ENCODE measurements at places on chromosomes 1 and 21.

DNA sequence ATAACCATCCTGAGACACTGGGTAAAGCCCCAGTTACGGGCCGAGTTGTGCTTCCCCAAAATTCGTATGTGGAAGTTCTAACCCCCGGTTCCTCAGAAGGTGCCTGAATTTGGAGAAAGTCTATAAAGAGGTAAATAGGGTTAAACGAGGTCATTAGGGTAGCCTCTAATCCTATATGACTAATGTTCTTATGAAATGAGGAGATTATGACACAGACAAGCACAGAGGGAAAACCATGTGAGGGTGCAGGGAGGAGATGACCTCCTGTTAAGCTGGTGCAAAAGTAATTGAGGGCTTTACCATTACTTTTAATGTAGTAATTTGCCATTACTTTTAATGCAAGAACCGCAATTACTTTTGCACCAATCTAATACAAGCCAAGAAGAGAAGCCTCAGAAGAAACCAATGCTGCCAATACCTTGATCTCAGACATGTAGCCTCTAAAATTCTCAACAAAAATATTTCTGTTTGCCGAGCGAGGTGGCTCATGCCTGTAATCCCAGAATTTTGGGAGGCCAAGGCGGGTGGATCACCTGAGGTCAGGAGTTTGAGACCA is 260.8 kb downstream of the GPATCH2 start:
- DNase-seq, result no peak

- DNase-seq, result no peak
These were observed 4.5 kb upstream of the IL10RB start for GRCh38 chr21:33261635-33262034.

- DNase-seq, result no peak
These were observed 216.9 kb downstream of the MATN1 start for GRCh38 chr1:30506291-30507015.

DNA sequence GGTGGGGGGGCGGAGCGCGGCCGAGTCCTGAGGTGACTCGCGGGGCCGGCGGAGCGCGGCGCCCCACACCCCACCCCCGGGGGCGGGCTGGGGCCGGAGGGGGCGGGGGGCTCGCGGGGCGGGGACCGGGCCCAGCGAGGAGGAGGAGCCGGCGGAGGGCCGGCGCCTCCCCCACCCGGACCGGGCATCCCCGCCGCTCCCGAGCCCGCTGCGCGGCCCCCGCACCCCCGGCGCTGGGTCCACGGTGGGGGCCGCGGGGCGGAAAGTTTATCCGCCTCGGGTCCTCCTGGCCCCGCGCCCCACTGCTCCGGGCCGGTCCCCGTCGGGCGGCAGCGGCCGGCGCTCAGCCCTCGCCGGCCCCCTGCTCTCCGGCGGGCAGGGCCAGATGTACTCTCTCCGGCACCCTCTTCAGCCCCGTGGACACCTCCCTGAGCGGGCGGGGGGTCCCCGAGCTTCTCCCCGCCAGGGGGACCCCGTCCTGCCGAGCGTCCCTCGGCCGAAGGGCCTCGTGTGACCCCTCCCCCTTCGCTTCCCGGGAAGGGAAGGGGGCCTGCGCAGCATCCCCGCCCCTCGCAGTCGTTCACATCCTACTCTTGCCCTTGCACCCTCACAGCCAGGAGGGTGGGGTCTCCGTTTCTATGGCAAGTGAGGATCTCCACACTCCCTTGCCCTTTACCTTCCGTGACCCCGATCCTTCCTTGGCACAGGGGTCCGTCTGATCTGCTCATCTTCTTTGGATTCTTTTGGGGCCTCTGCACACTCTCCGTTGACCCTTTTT is 663 bp downstream of the CAMTA1 start:
- DNase-seq, result no peak

GRCh38 chr1:193415256-193415655 is 228.8 kb upstream of the B3GALT2 start:
- no peak for DNase-seq

DNA sequence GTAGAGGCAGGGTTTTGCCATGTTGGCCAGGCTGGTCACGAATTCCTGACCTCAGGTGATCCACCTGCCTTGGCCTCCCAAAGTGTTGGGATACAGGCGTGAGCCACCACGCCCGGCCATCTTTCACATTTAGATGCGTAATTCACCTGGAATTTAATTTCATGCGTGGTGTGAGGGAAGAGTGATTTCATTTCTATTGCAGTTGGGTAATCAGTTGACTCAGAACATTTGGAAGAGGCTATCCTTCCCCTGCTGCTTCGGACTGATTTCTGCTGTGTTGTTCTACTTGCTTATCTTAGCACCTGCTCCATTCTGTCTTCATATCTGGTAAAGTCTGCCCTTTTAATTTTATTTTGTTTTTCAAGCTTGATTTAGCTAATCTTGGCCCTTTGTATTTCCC is 19.1 kb downstream of the DIP2A start:
- no peak for DNase-seq

- DNase-seq, result no peak
These were observed 27.2 kb downstream of the ETNK2 start for GRCh38 chr1:204124639-204125038.

- no peak for DNase-seq
These were observed 37.7 kb downstream of the COQ8A start for GRCh38 chr1:226977643-226978431.

DNA sequence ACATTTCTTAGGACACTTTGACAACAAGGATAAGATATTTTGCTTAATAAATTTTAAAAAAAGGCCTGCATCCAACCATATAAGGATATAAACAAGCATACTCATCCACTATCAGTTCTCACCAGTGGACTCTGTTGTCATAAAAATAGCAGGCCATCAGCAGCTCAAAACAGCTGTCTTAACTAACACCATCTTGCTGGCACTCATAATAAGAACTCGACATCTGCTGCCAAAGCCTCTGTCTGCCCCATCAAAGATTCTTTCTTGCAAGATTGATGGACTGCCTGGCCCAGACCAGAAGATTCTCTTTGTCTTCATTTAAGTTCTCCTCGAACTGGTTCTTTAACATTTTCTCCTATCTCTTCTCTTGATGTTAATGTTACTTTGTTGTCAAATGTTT is 10.1 kb downstream of the JMJD4 start:
- DNase-seq, result no peak

DNA sequence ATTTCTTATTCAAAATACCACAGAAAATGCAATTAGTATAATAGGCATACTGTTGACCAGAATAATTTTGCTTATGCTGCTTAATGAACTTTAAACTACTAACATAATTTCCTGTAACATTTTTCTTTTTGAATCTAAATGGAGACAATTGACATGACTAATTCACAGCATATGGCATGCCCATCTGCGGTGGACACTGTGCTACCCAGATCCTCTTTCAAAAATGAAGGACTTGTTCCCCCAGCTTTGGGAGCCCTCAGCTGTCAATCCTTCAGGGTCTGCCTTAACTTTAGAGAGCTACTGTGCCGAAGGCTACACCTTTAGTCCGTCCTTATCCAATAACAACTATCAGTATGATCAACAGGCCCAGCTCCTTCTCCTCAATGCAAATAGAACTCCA is 789.0 kb downstream of the PLA2G4A start:
- DNase-seq, result no peak

GRCh38 chr21:44426663-44427191 is 28.6 kb upstream of the LRRC3 start:
- no peak for DNase-seq

- DNase-seq, result no peak
These were observed 271.8 kb downstream of the MATN1 start for GRCh38 chr1:30451532-30452125.

DNA sequence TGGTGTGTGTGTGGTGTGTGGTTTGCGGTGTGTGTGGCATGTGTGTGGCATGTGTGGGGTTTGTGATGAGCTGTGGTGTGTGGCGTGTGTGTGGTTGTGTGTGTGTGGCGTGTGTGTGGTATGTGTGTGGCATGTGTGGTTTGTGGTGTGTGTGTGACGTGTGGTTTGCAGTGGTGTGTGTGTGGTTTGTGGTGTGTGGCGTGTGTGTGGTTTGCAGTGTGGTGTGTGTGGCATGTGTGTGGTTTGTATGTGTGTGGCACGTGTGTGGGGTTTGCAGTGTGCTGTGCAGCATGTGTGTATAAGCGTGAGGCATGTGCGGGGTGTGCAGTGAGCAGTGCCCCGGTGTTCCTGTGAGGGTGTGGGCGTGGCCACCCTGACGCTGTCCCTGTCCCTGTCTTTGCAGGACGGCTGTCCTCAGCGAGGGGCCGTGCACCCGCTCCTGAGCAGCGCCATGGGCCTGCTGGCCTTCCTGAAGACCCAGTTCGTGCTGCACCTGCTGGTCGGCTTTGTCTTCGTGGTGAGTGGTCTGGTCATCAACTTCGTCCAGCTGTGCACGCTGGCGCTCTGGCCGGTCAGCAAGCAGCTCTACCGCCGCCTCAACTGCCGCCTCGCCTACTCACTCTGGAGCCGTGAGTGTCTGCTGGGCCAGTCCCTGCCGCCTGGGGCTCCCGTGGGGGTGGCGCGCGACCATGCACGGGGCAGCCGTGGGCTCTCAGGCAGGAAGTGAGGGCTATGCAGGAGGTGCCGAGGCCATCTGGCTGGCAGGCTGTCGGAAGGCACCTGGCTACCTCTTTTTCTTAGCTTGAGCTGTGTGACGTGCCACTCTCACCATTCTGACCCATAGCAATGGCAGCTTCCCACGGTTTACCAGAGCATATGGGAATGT is 52.6 kb upstream of the TRAPPC10 start:
- no peak for DNase-seq

- DNase-seq, result no peak
These were observed 226.6 kb upstream of the ZRANB2 start for GRCh38 chr1:71307451-71307850.

GRCh38 chr1:240404286-240404685 is 207.7 kb downstream of the GREM2 start:
- DNase-seq, result no peak

DNA sequence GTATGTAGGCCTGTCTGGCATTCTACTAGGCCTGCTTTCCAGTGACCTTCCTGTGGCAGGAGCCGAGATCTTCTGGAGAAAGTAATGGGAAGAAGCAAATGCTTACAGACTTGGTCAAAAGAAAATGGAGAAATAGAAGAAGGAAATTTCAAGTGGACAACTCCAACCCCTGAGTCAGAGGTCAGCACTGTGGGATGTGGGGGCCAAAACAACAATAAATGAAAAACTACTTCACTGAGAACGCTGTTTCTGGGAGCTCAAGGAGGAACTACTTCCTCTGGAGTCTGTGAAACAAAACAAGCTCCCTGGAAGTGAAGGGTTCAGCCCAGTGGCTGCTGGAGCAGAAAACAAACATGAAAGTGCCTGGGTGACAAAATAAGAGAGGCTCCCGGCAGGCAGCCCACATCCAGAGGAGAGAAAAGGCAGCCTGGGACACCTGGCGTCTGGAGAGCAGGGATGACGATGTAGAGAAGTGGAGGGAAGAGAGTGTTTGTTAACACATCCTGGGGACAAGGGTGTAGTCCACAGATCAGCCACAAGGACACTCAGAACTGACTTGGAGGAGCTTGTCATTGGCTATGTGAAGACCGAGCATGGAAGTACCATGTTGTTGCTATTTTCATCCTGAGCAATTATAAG is 355.2 kb downstream of the SMYD3 start:
- no peak for DNase-seq

DNA sequence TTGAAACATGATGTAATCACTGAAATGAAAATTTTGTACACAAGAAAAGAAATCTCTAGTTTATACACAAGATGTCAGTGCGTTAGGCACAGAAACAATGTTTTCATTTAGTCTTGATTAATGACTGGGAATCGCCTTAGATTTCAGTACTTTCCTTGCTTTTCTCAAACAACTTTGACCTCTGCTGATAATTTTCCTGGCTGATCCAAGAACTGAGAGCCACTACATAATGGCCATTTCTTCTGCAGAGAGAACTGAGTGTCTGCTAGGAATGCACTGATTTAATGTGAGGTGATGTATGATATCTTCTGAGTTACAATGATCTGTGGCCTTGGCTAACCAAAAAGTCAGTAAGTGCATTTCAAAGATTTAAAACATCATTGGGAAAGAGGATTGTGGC is 308.1 kb downstream of the CTH start:
- DNase-seq, result no peak

DNA sequence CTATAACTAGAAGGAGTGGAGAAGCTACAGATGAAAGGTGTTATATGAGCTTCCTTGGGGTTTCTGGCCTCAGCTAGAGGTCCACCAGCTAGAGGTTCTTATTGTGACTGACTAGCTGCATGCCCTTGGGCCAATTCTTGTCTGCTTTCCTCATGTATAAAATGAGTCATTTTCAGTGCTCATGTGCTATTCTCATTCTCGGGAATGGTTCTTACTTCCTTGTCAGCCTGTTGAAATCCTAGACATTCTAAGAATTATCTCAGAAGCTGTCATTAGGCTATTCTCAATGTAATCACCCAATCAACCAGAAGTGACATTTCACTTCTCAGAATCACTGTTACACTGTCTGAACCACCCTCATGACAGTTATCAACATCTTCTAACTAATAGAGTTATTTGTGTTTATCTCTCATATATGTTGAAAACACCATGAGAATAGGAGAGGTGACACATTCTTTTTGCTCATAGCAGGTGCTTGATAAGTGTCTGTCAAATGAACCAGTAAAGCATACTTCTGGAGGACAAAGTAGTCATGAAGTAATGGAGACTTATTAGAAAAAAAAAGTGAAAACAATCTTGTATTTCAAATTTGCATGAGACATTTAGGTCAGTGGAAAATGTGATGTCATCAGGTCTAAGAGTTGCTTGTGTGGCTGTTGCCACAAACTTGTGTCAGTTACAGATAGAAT is 122.8 kb upstream of the IVNS1ABP start:
- no peak for DNase-seq

- no peak for DNase-seq
These were observed 192.5 kb downstream of the ZZZ3 start for GRCh38 chr1:77489910-77490309.

GRCh38 chr1:211722277-211723175 is 47.1 kb upstream of the NEK2 start:
- DNase-seq, result no peak

GRCh38 chr1:60091195-60091715 is 17.7 kb upstream of the C1orf87 start:
- DNase-seq, result no peak

- DNase-seq, result no peak
These were observed 204.4 kb downstream of the SLC35F3 start for GRCh38 chr1:234108921-234109320.

- DNase-seq, result no peak
These were observed 166.4 kb upstream of the AJAP1 start for GRCh38 chr1:4488018-4488417.

DNA sequence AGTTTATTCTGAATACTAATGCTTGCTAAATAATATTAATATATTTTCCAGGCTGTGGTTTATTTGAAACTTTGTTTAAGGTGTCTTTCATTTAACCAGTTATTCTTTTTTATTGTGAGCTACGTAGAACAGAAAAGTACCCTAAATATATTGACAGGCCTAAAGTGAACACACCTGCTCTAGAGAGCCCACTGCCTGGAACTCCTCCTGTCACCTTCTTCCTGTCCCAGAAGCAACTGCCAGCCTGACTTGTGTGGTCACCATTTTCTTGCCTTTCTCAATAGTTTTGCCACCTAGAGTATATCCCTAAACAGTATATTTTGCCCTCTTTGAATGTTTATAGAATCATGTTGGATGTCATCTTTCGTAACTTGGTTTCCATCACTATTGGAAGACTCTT is 48.5 kb downstream of the SCCPDH start:
- DNase-seq, result no peak

Measured in stimulated activated CD8-positive, alpha-beta memory T cell treated with anti-CD3 and anti-CD28 coated beads, Interleukin-7, amount 100 ng/mL, for 1 hour (primary cell).